Esophagus mucosa (tissue), 1 donor: ENCODE measurements at places on chromosomes 11 and 22. TPM values are rescaled to one million over a fixed set of nuclear protein-coding genes. Genes with fewer than 3 reads are reported as not detected.
A peak's percentile ranks its signal among the peaks of the same experiment; 100 is the strongest.

DNA sequence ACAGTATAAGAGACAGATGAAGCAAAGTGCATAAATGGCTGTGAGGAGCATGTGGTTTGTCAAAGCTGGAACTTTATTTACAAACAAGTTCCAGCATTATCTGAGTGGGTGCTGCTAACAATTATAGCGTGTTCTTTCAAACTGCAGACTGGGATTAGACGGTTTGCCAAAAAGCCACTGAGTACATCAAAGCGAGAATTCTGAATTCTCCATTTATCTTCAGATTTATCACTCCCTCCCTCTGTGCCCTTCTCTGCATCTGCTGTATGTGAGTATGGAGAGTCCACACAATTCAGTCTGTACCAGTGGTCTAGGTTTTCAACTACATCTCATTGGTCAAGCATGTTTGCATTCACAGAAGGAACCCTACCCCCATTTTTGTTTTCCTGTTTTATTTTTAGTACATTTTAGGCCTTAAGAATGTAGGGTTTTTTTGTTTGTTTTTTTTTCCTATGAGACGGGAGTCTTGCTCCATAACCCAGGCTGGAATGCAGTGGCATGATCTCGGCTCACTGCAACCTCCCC lies 18.1 kb upstream of the INCENP start:
- no peak for ATAC-seq

GRCh38 chr11:44740967-44741366 lies 14.2 kb downstream of the TSPAN18 start:
- ATAC-seq, result no peak

DNA sequence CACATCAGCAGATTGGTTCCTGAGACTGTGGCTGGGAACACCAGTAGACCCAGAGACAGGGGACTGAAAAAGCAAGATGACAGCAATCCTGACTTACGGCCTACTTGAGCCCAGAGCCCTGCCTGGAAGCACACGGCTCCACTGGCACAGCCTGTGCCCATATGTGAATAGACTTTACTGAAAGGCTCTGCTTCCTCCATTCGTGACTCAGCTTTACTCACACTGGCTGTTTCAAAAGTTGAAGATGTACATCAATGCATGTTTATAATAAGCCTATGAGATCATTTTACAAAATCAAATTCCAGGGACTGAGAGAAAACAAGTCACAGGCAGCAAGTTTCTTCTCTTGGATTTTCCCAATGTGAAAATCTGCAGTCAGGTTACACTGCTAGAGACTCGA lies 134.6 kb upstream of the TEAD1 start:
- ATAC-seq, result peak; percentile 90

DNA sequence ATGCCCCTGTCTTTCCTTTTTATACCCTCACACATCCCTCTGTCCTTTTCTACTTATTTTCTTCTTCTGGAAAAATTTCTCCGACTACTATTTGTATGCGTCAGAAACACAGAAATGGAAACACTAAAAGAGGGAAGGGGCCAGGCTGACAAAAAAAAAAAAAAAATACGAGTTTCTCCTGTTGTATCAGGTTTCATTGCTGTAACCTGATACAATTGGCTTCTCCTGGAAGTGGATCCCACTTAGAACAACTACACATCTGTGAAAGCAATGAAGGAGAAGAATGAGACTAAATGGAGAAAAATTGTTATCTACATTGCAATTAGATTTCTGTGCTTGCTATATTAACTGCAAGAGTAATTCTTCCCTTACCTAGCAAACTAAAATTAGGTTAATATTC lies 393.9 kb downstream of the GUCY1A2 start:
- ATAC-seq, result no peak

Gene ALDH3B2
- total RNA-seq, result 206 TPM

GRCh38 chr22:38944653-38945052 lies 12.8 kb upstream of the APOBEC3A start:
- ATAC-seq, result no peak

GRCh38 chr11:46295312-46296058 lies 18.0 kb downstream of the CREB3L1 start:
- ATAC-seq, result peak; percentile 85

Gene TNNI2
- total RNA-seq, result 4.4 TPM

- ATAC-seq, result no peak
Measured at GRCh38 chr11:35780951-35781860, 118.6 kb downstream of the TRIM44 start.

Gene SAC3D1
- total RNA-seq, result 11.3 TPM

- ATAC-seq, result no peak
Measured at GRCh38 chr22:30432096-30432495, 6.5 kb downstream of the MTFP1 start.

DNA sequence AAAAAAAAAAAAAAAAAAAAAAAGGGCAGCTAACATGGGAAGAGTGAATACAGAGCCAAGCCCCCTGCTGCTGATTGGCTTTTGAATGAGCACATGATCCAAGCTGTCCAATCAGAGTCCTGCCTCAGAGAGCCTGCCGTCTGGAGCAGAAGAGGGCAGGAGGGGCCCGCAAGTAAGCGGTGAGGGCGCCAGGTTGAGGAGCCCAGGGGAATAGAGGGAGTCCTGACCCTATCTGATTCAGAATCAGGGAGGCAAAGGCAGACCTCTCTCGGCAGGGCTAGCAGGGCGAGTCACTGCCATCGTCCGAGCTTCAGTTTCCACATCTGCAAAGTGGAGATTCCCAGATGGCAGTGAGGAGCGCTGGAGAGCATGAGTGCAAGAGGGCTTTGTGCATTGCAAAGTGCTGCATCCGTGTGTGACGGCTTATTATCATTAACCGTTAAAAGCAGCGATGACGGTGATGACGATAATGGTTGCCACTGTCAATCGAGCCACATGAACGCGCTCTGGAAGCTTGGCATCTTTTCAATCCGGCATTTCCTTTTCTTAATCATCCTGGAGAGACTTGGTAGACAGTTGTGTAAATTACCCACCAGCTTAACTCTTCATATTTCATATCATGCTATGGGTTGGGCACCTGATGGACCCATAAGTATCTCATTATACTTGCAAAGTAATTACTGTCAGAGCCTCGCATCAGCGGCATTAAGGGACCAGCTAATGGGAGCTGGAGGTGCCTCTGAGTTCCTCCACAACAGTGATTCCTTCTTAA lies 68.6 kb upstream of the ATXN10 start:
- no peak for ATAC-seq

Gene BTBD18
- total RNA-seq, result not detected

DNA sequence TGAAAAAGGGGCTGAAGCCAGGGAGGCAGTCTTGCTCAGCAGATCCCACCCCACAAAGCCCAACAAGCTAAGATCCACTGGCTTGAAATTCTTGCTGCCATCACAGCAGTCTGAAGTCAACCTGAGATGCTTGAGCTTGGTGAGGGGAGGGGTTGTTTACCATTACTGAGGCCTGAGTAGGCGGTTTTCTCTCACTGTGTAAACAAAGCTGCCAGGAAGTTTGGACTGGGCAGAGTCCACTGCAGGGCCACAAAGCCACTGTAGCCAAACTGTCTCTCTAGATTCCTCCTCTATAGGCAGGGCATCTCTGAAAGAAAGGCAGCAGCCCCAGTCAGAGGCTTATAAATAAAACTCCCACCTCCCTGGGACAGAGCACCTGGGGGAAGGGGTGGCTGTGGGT lies 746.1 kb upstream of the LRRC4C start:
- ATAC-seq, result no peak

- no peak for ATAC-seq
Measured at GRCh38 chr22:32177221-32177765, 18.2 kb upstream of the C22orf42 start.

Gene OR51B2
- not detected for total RNA-seq

DNA sequence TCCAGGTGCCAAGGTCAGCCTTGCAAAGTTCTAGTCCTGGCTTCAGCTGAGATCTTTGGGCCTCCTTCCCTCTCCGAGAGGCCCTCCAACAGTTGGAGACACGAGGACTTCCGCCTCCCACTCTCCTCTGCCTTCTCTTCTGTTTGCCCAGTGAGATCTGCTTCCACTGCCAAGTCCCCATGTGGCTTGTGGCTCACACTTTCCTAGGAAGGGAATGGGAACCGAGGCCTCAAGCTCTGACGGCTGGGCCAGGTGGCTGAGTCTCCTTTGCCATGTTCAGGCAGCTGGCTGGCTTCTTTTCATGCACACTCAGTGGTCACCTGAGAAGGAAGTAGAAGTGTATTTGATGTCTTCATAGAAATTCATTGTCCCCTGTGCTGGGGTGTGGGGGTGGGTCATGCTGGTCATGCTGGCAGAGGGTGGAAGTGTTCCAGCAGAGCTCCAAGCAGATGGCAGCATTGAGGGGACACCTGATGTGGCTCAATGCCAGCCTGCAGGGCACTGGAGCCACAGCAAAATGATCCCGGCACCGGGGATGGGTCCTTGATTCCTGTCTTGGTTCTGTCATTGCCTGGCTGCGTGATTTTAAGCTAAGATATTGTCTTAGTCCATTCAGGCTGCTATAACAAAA lies 130.4 kb downstream of the ADAMTS15 start:
- ATAC-seq, result no peak

- ATAC-seq, result no peak
Measured at GRCh38 chr11:84817998-84818397, 809.1 kb downstream of the DLG2 start.

DNA sequence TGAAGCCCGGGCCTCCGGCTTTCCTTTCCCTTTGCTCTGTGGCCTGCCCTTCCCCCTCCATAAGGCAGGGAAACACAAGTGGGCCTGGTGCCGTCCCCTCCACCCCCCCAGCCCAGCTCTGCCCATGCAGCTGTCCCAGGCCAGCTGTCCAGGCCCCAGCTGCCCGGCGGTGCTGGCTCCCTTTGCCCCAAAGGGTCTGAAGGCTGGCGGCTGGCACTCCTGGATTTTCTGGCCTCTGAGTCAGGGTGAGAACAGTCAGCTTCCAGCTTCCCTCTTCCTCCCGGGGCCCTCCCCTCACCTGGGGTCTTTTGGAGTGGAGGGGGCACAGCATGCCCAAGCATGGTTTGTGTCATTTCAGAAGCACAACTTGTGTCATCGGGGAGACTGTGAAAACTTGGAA lies 27.8 kb downstream of the CD82 start:
- ATAC-seq, result no peak

DNA sequence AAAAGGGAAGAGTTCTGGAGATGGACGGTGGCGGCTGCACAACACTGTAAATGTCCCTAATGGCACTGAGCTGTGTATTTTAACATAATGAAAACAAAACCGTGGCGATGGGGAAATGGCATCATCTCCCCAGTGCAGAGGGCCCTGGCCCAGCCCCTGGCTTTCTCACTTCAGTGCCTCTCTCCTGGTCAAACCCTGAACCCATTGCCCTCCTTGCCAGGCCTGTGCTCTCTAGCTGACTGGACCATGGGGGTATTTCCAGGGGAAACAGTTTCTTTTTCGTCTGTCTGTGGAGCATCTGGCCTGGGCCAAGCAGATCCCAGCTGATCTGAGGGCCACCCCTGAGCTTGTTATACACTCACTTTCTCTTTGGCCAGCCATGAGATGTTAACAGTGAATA lies 17.4 kb upstream of the NAP1L4 start:
- ATAC-seq, result no peak

Gene OR56A4
- total RNA-seq, result not detected

DNA sequence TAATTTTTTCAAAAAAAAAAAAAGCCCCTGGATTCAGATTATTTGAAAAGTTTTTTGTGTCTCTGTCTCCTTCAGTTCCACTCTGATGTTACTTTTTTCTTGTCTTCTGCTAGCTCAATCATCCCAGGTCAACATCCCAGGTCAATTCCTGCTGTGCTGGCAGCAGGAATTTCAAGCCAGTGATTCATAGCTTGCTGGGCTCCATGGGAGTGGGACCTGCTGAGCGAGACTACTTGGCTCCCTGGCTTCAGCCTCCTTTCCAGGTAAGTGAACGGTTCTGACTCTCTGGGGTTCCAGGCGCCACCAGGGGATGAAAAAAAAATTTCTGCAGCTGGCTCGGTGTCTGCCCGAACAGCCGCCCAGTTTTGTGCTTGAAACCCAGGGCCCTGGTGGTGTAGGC lies 31.4 kb downstream of the PLAAT5 start:
- ATAC-seq, result no peak

DNA sequence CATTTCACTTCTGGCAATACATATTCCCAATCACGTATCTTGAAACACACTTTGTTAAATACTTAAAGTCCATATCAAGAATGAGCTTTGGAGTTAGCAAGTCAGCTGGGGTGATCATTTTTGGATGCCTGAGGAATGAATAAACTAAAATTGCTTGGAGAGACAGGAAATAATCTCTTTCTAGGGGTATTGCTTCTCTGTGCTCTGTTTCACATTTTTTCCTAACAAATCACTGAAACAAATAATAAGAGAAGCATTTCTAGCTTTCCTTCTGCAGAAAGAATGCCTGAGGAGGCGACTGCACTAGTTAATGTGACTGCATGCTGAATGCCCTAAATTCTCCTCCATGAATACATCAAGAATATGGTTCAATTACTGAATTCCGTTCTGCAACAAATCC lies 541.4 kb upstream of the CCDC90B start:
- no peak for ATAC-seq

Gene RFPL1
- not detected for total RNA-seq
